Stimulated activated CD4-positive, alpha-beta T cell treated with anti-CD3 and anti-CD28 coated beads, Interleukin-2, amount 100 ng/mL, for 24 hours (primary cell): ENCODE measurements at places on chromosomes 5 and 9.

GRCh38 chr5:69416699-69417098 is 1.8 kb downstream of the MARVELD2 start:
- no peak for DNase-seq

GRCh38 chr5:21672911-21673310 is 1180.2 kb downstream of the CDH12 start:
- no peak for DNase-seq

DNA sequence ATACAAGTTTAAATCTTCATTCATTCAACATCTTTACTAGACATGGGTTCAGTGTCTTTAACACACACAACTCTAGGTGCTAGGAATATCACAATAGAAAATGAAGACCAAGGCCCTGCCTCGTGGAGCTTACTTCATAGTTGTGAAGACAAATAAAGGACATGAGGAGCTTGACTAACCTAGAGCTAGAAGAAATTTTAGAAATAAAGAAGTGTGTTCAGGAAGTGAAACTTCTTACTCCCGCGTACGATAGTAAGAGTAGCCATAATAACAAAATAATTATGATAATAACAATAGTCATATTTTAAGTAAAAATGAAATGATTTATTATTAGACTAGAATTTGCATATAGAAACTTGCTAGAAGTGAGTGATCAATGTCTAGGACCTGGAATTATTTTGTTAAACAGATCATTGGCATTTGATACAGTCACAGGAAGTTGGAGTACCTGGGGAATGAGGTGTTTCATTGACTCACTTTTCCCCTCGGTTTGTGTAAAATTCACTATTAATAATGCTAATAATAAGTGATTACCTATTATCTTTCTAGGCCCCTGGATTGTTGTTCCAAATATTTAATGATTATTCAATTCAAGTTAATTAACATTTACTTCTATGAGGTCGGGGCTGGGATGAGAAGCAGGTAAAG is 331.3 kb downstream of the NSG2 start:
- no peak for DNase-seq

DNA sequence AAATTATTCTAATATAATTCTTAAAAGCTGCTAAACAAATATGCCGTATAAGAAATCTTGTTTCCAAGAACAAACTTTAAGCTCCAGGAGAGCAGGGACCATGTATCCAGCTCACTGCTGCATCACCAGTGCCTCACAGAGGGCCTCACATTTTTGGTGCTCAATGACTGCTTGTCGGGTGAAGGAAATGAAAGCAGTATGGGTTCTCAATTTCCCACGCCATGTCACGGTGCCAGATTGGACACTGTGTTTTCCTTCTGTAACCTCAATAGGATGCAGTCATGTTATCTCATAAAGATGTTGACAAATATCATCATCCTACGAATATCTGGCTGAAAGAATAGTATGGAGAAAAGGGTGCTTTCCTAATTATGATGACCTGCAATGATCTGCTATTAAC is 64.7 kb downstream of the POU5F2 start:
- DNase-seq, result no peak

GRCh38 chr9:126307322-126308061 is 19.1 kb upstream of the MVB12B start:
- no peak for DNase-seq

- DNase-seq, result no peak
Measured at GRCh38 chr9:137218212-137218753, 3.8 kb downstream of the RNF208 start.

DNA sequence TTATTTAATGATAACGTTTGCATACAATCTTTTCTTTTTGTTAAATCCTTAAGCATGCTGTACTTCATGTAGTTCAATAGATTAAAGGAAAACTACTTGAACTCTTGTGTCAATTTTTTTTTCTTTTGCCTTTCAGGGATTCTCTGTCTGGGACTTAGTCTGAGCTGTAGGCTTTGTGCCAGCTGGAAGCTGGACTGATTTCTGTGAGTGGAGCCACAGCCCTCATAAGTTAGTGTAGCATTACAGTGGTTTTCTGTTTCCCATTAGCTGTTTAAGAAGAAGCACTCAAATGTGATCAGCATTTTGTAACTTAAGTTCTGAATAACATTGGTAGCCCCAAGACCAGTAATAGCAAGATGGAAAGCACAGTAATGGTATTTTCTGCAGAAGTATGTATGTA is 330.6 kb upstream of the MEF2C start:
- DNase-seq, result no peak

DNA sequence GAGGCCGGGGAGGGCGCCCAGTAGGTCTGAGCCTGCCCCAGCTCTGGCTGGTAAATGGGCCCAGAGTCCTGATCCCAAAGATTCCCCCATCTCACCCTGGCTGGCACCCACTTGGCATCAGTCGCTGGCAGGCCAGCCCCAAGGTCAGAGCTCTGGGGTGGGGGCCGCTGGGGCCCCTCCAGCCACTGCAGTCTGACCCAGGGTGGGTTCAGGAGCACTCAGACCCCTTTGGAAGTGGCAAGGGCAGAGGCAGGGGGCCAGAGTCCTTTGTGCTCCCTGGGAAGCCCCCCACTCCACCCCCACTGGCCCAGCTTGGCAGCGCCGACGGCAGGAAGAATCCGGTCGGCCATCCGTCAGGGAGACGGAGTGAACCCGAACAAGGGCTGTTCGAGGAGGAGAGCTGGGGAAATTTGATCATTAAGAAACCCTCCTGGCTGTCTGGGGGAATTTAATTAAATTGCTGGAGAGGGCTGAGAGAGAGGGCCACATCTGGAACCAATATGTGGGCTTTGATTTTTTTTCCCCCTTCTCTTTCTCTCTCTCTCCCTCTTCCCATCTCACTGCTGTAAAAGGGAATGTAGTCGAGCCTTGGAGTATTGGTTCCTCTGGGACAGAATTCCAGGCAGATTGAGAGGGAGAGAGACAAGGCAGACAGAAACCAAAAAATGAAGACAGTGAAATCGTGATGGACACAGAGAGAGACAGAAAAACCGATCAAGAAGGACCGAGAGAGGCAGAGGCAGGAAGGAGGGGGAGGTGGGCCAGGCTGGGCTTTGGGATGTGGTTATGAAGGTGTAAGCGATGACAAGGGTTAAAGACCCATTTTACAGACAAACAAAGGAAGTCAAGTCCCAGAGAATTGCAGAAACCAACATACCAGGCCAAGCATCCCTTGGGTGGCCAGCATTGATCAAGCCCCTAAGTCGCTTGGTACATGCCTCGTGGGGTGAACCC is 8.1 kb upstream of the ASB6 start:
- DNase-seq, result no peak

DNA sequence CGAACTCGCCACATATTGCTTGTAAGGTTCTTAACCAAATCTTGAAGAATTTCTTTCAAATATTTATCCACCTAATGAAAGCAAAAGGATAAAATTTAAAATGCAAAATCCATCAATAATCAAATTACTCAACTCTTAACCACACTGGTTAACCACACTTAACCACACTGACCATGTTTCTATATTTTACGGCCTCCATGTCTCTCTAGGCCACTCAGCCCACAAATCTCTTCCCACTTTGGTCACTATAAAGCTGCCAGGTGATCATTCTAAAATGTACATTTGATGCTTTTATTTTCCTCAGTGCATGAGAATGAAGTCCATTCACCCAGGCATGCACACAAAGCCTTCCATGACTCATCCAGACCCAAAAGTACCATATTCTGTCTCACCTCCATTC is 56.4 kb upstream of the OR2K2 start:
- no peak for DNase-seq

DNA sequence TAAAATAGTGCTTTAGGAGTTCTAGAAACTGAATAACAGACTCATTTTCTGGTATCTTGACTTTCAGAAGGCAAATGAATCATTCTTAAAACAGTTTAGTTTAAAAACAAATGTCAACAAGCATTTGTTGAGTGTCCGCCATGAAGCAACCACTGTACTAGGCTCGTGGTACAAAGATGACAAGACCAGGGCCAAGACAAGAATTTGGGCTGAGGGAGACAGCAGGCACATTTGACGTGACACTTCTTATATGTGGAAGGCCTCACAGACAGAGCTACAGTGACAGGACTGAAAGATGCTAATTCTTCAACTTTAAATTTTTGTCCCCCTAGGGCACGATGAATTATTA is 14.4 kb upstream of the ZNF131 start:
- DNase-seq, result no peak

- no peak for DNase-seq
Measured at GRCh38 chr9:71168418-71168817, 47.0 kb upstream of the TRPM3 start.

DNA sequence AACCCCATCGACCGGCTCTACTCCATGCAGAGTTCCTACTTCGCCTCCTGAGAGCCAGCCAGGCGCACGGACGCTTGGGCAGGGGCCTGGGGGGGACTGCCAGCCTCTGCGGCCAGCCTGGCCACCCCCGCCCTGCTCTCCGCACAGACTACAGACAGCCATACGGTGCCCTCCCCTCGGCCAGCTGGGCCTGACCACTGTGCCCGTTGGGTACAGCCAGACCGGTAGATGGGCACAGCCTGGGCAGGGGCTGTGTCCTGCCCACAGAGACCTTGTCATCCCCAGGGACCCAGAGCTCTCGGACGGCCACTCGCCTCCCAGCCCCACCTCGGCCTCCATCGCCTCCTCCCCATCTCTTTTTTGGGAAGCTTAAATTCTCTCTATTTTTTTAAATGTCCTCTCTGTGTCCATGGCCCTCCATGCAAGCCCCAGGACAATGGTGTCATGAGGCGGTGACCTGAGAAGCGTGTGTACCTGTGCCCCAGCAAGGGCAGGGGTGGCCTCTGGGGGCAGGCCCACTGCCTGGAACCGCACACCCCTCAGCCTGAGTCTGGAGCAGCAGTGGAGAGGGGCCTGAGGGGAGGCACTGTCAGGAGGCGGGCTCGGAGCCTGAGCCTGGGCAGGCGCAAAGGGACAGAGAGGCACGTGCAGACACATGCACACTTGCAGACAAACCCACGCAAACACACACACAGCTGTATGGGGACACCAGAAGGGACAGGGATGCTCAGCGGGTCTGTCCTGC is 82.8 kb downstream of the LMX1B start:
- DNase-seq, result no peak

- DNase-seq, result no peak
Measured at GRCh38 chr5:15008476-15008875, 136.9 kb upstream of the ANKH start.

DNA sequence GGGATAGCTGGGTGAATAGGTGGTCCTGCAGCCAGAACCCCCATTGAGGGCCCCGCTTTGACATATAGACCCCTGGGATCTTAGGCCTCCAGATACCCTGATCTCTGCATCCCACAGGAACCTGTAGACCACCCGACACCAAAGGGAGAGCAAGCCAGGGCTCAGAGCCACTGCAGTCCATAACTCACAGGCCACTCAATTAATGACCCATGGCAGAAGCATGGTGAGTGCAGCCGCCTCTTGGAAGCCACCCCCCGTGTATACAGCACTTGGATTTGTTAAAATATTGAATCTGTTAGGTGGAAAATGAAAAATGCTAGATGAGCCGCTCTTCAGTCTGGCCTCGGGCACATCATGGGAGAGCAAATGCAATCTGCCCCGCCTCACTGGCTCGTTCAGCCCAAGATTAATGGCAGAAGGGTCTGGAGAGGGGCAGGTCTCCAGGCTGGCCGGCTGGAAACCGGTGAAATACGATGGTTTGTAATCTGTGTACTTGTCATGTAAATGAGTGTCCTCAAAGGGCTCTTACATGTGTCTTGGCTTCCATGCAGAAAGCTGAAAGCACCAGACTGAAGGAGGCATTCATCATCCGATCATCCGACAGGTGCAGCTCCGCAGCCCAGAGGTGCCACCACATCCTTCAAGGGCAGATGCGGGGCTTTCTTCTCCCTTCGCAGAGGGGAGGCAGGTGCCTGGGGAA is 111.3 kb downstream of the OLFM1 start:
- DNase-seq, result no peak

- no peak for DNase-seq
Measured at GRCh38 chr5:96823900-96824380, 16.2 kb upstream of the ERAP1 start.

- no peak for DNase-seq
Measured at GRCh38 chr5:170141636-170142035, 35.9 kb downstream of the FOXI1 start.

DNA sequence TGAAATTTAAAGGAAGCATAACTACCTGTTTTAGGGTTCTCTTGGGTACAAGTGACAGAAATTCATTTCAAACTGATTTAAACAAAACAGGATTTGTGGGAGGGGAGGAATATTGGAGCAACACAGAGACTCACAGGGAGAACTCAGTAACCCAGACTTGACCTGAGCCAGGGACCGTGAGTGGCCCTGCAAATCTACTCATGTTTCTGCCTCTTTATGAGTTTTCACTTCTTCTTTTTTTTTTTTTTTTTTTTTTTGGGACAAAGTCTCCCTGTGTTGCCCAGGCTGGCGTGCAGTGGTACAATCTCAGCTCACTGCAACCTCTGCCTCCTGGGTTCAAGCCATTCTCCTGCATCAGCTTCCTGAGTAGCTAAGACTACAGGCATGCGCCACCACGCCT is 405.6 kb upstream of the ZNF608 start:
- no peak for DNase-seq

- no peak for DNase-seq
Measured at GRCh38 chr5:87151547-87151946, 116.1 kb upstream of the RASA1 start.

- DNase-seq, result no peak
Measured at GRCh38 chr9:82763656-82764055, 299.3 kb downstream of the RASEF start.

GRCh38 chr5:118888556-118888955 is 99.8 kb downstream of the DTWD2 start:
- DNase-seq, result no peak

DNA sequence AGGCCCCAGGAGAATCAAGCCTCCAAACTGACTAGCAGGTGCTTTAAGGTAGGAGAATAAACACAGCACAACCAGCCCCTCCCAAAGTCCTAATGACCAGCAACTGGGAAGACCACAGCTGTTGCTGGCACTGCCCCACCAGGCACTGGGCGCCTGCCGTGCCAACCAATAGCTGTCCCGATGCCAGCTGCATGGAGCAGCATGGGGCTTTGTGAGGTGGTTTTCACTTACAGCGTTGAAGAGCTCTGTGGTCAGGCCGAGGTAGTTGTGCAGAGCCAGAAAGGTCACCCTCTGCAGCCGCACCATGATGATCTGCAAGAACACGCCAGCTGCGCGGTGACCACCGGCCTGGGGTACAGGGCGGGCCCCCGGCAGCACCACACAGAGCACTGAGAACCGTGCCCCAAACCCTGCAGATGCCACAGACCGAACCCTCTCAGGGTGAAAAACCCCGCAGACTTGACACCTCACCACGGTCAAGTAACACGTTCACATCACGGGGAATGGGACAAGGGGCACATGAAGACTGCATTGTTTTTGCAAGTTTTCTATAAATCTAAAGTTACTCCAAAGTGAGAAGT is 28.7 kb downstream of the PNPLA7 start:
- no peak for DNase-seq

- no peak for DNase-seq
Measured at GRCh38 chr9:98136489-98136888, 17.5 kb upstream of the TRIM14 start.

GRCh38 chr5:62780888-62781287 is 202.3 kb downstream of the LRRC70 start:
- DNase-seq, result no peak

DNA sequence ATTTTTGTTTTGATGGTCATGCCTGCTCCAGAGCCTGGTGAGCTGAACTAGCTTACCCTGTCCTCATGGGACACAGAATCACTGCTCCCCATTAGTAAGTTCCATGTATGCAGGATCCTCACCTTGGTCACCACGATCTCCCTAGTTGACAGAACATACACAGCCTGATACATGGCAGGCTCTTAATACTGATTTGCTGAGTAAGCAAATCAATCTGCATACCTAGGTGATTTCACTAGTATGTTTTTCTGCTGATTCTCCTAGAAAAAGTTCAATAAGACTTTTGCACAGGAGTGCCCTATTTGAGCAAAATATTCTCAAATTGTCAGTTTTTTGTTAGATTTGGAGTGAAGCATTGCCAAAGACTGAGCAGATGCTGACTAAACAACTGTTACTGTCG is 113.7 kb downstream of the ACER2 start:
- no peak for DNase-seq
